ENCODE measurements at places on chromosomes 5 and 9.
A peak's percentile ranks its signal among the peaks of the same experiment; 100 is the strongest.

DNA sequence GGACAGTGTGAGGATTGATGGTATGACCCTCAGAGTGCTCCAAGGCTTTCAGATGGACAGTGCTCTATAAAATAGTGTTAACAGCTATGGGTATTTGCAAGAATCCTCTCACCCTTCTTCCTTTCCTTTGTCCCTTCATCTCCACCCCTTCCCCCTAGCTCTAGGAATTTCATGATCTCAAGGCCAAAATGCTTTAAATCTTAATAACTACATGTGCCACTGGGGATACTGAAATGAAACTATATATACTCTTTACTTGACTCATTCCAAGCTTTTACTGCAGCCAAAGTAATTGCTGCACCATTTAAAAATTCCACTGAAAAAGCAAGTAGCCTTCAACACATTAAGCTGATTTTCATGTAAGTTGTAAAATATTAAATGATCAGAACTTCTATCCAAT is 361.6 kb upstream of the SLC30A5 start:
- DNase-seq, result no peak

- DNase-seq, result no peak
Measured at GRCh38 chr5:55386356-55386755, 78.6 kb downstream of the MTREX start.

- DNase-seq, result no peak
Measured at GRCh38 chr5:171776213-171776612, 9.4 kb upstream of the SMIM23 start.

DNA sequence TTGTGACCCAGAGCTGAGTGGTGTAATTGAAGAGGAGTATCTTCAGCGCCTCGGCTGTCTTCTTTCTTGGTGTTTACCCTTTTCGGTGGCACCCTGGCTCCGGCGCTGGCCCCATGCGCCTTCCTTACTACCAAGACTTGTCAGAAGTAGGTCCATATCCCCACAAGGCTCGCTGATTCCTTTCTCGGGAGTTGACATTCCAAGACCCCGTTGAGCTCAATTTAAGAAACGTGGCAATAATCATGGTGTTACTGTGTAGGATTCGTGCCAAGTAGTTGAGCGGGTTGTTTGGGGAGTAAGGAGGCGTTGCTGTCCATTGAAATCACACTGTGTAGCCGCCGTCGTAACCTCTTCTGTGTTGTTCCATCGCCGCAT is 795 bp downstream of the NDUFAF2 start:
- DNase-seq, result peak; percentile 56

GRCh38 chr5:126852091-126852571 is 75.2 kb downstream of the LMNB1 start:
- no peak for DNase-seq

DNA sequence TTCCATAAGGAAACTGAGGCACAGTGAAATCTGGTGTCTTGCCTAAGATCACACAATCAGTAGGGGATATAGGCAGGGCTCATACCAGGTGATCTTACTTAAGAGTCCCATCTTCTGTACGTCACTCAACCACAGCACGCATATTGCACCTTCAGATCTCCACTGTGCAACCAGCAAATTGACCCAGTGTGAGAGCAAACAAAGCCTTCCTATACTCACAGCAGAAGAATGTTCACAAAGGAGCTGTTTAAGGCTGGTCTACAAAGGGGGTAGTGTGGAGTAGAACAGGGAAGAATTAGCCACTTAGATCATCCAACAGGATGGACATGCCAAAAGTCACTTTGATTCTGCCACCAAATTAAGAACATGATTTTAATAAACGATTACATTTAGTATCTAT is 305.9 kb downstream of the SLIT3 start:
- no peak for DNase-seq

DNA sequence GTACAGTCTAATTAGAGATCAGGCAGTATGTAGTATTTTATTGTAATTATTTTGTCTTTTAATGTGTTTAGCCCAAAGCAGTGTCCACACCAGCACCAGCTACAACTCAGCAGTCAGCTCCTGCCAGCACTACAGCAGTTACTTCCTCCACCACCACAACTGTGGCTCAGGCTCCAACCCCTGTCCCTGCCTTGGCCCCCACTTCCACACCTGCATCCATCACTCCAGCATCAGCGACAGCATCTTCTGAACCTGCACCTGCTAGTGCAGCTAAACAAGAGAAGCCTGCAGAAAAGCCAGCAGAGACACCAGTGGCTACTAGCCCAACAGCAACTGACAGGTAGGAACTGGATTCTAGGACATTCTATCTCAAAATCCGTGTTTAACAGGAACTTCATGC is 23.2 kb downstream of the RAD23B start:
- no peak for DNase-seq

GRCh38 chr9:6805532-6805931 is 47.8 kb downstream of the KDM4C start:
- DNase-seq, result no peak

DNA sequence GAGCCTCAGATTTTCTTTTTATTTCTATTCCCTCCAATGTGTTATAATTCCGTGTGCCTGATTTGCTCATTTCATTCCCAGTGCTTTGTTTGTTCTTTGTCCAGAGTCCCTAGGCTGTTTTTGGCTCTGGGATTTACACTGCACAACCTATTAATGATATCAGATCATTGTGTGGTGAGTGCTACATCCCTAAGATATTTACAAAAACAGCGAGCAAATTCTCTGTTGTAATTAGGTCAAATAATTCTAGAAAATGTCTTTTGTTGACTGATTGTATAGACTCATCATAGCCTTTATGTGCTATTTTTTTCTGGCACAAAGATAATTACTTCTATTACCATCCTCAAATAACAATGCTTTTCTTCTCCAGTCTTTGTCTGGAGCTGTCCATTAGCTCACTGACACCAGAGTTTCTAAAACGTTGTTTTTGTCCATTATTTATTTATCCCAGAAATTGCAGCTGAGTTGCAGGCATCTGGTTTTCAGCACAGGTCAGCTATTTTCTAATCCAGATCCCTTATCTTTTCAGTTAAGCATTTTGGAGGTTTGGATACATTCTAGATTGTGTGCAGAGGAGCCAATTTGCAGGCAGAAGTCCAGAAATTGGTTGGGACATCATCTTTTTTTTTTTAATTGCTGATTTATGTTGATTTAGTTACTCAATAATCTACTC is 379.9 kb upstream of the DMAC1 start:
- DNase-seq, result no peak

DNA sequence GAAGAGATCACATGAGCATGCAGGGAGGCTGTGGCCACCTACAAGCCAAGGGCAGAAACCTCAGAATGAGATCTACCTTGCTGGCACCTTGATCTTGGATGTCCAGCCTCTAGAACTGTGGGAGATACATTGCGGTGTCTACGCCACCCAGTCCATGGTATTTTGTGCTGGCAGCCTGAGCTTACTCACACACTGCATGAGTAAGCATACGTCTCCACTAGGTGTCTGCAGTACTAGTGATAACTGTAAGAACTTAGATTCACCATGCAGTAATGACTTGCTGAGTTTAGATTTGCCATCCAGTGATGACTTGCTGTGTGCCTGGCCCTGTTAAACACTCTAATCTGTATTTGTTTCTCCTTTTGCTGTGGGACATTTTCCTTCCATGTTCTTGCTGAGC is 417.7 kb downstream of the GADD45G start:
- no peak for DNase-seq

- no peak for DNase-seq
Measured at GRCh38 chr9:122143876-122144405, 15.6 kb downstream of the NDUFA8 start.

DNA sequence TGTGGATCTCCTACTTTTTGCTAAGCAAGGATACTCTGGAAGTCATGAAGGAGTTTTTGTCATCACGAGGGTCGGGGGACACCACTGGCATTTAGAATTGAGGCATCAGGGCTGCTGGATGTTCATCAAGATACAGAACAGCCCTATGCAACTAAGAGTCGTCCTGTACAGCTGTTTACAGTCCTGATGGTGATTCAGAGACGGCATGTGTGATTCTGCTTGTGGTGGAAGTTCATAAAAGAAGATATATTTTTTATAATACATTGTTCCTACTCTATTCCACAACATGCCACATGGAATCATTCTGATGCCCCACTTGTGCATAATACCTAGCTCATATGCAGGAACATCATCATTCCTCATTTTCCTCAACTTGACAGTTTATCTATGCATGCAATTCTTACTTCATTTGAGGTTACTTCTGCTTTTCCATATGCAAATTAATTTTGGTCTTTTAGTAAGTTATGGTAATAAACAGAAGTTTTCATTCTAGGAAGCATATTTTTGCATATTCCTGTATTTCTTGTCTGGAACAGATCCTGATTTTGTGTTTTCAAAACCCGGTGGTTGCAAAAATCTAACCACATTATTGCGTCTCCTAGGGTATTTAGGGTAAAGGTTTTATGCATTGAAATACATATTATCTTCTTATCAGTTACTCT is 155.2 kb downstream of the ARHGEF28 start:
- no peak for DNase-seq

DNA sequence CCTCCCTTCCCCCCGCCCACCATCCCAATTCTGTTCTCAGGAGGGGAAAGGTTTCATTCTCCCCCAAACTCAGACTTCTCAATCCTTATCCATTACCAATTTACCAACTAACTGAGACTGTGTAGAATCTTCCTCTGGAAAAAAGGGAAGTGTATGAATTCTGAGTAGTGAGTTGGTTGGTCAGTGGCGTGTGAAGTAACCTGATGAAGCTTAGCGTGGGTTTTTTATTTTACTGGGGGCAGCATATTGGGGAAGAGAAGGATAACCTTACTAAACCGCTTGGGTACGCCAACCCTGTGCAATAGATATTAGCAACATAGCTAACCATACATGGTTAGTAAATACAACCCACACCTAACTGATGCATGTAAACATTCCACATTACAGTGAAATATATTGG is 1.1 kb upstream of the DNAJC21 start:
- DNase-seq, result no peak

DNA sequence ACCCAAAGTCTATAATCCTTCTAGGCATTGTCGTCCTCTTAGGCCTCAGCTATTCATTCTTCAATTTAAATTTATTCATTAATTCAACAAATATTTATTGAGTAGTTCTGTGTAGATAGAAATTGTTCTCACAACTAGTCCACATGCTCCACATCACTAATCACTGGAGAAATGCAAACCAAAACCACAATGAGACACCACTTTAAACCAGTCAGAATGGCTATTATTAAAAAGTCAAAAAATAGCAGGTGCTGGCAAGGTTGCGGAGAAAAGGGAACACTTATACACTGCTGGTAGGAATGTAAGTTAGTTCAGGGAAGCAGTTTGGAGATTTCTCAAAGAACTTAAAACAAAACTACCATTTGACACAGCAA is 51.1 kb upstream of the TNFSF15 start:
- DNase-seq, result no peak

All from testis (tissue), 5 donors.